ENCODE measurements at places on chromosomes 5 and 9.

- DNase-seq = no peak
Measured at GRCh38 chr9:113996531-113997001, 81.5 kb downstream of the AMBP start.

DNA sequence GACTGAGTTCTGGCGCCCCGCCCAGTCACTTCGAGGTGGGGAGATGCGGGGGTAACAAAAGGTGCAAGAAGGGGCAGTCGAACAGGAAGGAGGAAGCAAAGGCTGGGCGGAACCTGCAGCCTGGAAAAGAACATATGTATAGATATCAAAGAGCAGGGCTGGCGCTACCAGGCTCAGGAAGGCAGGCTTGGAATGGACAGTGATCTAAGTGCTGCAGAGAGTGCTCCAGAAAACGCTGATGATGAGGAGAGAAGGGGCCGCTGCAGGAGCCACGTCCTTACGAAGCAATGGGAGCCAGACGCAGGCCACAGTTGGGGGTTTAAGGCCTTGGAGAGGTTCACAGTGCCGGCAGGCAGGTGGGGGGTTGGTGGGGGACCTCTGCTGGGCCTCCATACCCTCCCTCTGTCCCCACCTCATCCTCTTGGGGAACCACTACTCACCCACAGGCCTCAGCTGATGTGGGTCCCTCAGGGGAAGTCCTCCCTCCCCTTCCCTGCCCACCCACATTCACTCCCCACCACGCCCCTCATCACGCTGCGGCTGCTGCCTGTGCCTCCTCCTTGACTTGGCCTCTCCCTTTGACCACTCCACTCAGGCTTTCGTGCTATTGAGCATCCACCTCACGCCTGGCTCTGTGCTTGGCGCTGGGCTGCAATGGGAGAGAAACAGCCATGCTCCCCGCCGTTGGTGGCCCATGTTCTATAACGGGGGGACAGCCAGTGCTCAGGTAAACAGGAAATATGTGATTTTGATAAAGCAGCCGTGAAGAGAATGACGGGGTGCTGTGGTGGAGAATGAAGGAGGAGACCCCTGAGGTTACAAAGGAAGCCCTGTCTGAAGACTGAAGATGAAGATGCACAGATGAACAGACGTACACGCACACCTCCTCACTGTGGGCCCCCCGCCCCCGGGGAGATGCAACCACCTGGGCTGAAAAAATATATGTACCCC is 40.5 kb upstream of the RPL26L1 start:
- DNase-seq = no peak

DNA sequence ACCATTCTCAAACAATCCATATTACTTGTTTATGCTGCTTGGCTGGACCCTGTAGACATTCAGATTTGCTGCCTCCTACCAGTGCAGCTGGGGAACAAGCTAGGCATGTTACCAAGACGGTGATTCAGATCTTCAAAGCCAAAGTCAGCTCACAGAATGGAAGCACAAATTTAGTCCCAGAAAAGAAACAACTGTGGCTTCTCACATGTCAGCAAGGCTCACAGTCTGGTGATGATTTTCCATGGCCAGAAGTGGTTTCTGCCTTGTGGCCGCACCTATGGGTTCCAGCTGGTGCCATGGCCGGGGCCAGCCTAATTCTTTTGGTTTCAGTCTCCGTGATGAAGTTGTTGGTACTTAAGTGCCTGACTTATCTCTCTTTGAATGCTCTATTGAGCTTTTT is 182.2 kb downstream of the TMC1 start:
- DNase-seq = no peak

GRCh38 chr5:178438796-178439195 is 151.4 kb downstream of the COL23A1 start:
- DNase-seq = no peak

DNA sequence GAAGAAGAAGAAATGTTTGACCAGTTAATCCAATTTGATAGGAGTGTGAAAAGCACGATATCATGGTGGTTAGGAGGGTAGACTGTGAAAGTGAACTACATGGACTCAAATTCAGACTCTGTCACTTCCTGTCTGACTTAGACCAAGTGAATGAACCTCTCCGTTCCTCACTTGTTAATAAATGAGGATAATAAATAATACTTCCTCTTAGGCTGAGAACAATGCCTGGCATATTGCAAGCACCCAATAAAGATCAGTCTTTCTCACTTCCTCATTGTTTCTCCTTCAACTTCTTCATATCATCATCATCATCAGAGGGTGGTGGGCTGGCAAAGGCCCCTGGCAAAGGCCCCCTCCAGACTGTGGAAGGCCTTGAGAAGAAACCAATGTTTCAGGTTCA is 148.7 kb downstream of the CDK5RAP2 start:
- DNase-seq = no peak

GRCh38 chr9:107435415-107435814 is 54.2 kb downstream of the KLF4 start:
- DNase-seq = no peak

DNA sequence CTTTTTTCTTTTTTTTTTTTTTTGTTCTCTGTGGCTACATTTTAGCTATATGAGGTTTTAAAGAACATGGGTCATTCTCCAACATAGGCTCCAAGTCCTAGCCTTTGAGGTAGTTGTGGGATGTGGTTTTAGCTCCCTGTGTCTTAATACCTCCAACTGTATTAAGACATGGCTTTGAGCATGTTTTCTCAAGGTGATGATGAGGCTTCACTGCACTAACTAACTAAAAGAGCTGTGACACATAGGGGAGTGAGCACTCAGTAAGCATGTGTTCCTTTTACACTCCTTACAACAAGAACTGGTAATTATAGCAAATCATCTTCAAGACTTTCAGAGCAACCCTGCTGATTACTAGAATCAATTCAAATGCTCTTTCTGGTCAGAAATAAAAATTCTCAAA is 333.6 kb upstream of the CCNH start:
- DNase-seq = no peak

DNA sequence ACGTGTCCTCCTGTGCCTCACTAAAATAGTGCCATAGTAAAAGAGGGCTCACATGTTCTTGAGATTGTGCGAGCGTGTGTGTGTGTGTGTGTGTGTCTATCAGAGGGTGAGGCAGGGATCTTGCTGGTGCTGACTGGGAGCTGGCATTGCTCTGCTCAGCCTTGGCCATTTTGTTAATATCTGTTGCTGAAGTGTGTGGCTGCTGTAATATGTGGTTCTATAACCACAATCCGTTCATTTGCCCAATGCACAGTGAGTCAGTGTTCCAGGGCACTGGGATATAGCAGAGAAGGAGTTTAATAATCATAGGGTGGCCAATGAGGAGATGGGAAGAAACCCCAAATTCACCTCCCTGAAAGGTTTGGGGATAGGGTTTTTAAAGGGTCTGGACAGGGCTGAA is 61.3 kb downstream of the RASGRF2 start:
- no peak for DNase-seq

GRCh38 chr9:68522954-68523353 is 17.7 kb downstream of the TMEM252 start:
- DNase-seq = no peak

DNA sequence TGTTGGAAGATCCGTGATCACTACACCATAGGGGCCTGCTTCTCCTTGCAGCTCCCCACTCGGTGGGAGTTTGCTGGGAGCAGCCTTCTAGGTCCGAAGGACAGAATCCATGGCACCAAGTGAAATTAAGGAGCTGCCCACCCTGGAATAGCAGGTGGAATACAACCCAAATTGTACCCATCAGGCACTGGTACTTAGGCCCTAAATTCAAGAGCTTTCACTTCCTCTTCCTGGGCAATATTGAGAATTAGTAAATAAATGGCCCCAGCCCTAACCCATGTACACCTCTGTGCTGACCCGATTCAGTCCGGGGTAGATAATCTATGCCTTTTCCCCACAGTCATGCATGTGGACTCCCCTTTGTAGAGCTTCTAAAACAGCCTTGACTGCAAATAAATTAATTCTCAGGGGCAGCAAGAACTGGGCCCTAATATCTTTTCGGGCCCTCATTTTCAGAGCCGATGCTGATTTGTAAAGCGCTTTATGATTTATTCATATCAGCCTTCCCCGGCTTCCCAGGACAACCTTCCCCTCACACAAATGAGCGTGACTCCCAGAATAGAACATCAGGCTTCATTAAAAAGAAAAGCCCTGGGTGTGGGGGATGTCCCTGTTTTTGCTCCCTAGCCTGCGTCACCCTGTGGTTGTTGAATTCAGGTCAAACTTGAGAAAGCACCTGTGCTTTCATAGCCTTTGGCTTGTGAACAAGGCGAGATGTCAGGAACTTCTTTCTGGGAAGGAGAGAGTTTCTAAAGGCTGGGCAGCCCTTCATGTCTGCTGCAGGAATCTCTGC is 126.1 kb upstream of the TBC1D2 start:
- no peak for DNase-seq

DNA sequence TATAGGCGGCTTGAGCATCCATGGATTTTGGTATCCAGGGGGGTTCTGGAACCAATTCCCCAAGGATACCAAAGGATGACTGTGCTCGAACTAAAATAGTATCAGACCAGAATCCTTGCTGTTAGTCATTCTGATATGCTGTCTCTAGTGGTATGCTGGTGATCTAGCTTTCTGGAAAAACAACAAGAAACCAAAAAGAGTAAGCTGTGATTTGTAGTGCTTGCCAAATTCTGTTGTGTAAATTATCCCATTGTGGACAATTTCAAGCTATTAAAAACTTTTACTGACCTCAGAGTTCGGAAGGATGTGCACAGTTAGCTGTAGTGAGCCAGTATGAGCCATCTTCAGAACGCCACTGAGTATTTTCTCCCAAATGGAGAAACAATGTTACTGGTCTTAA is 99.0 kb upstream of the FBN2 start:
- no peak for DNase-seq

DNA sequence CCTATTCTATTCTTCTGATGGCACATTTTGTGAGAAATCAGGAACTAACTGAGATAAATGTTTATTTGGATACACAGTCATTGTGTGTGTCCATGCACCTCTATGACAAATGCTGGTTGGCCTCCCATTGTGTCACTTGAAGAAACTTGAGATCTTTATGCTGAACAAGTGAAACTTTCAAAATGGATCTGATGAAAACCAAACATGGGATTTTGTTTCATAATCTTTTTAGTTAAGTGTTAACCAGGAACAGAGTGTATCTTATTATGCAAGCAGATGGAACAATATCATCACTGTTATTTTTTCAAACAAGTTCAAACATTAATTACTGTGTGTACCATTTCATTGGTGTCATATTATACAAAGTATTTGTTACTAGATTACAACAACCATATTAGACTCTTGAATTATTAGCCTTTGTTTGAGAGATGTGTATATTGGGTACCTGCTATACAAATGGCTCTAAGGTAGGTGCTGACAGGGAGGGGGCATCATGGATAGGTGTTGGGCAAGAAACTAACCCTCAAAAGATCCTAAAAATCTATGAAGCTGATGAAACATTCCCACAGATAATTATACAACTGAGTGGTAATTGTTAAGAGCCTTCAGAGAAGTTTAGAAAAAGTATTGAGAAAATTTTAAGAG is 159.8 kb downstream of the PALM2AKAP2 start:
- DNase-seq = no peak

DNA sequence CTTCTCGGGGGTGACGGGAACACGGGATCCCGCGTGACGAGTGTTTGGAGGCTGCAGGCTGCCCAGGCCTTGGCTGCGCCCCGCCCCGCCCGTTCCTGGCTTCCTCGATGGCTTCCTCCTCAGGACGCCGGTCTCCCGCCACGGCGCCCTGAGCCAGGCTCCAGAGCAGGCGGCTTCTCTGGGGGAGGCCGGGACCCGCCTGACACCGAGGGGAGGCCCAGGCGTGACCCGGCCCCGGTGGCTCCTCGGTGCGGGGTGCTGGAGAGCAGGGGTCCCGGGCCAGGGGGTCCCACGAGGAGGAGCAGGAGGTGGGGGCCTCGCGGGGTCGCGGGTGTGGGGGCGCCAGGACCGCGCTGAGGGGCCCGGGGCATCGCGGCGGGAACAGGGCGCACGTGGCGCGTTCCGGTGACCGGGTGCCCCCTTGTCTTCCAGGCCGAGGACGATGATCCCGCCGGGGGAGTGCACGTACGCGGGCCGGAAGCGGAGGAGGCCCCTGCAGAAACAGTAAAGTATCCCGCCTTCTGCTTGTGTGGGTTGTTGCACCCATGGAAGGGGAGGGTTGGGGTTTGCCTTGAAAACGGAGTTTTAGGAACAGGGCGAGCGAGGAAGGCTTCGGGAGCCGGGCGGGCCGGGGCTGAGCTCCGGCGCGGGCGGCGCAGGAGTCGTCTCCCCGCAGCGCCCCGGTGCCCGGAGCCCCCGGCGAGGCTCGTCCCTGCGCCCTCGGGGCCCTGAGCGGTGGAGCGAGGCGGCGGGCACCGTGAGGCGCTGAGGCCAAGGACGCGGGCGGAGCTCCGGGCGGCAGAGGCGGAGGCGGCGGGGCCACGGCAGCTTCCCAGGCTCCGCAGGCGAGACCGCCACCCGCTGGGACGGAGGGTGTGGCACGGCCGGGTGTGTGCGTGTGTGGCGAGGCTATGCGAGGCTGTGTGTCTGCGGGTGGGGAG is 22.2 kb downstream of the AHRR start:
- DNase-seq = no peak
